ENCODE measurements at places on chromosomes 1 and 21.

DNA sequence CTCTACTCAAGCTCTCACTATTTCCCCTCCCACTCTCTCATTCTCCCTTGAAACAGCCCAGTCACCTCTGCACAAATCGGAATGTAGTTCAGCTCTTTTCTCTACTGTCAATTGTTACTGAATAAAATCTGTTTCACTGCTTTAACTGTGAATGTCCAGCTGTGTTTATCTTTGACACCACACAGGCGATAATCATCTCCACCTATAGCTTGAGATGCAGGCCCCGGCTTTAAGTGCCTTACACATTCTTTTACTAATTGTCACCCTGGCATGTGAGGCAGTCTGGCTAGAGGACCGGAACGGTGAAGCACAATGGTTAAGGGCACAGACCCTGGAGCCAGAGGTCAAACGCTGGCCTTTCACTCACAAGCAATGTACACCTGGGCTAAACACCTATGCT is 122.8 kb upstream of the C8B start:
- DNase-seq, result no peak

DNA sequence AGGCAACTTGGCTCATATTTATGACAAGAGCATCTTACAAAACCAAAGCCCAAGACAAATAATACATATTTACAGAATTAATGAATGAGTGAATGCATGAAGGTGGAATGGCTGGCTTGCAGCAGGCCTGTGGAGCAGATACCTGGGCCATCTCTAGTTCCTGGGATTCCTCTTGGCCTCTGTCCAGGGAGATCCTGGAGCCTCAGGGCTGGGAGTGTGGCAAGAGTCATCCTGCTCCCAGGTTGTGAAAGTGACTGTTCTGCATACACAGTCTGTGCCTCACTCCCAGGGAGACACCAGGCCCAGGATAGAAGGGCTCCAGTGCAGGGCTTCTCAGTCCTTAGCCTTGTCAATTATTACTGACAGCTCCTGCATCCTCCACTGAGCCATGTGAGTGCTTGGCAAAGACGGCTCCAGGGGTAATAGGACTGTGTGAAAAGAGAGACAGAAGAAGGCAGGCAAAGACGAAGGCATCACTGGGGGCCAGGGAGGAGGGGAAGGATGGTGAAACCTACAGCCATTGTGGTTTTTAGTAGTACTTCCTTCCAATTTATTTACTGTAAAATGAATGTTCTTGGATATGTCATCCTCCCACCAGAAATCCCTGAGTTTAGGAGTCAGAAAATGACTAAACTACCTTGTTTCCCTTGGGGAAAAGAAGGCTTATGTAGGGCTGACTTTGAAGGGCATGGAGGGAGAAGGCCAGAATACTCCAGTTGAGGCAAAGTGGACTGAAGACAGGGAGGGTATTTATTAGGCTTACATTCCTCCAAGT is 14.3 kb upstream of the KPRP start:
- DNase-seq, result no peak

GRCh38 chr1:229264487-229264886 is 6.4 kb upstream of the RAB4A start:
- DNase-seq, result no peak

GRCh38 chr21:32276671-32277070 is 2.2 kb downstream of the MIS18A start:
- DNase-seq, result no peak

GRCh38 chr1:32338637-32339145 is 2.7 kb upstream of the MARCKSL1 start:
- no peak for DNase-seq

GRCh38 chr1:84643183-84643582 is 47.1 kb downstream of the SSX2IP start:
- no peak for DNase-seq

- DNase-seq, result no peak
Observed at GRCh38 chr1:202362212-202362611, 13.7 kb downstream of the PPP1R12B start.

DNA sequence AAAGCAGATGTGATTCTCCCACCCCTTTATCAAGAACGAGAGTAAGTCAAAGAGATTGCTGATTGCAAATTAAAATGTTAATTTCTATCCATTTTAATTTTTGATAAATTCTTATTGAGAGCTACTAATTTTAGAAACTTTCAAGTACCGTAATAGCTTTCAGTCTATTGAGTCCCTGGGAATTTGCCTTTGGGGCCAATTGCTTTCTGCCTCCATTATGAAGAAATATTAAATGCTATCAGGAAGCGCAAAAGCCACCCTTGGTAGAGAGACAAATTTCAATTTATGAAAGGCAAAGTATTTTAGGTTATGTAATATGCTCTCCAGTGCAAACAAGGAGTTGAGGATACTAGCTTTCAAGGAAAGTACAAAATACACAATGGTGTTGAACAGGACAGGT is 332.2 kb downstream of the RGS7 start:
- no peak for DNase-seq

DNA sequence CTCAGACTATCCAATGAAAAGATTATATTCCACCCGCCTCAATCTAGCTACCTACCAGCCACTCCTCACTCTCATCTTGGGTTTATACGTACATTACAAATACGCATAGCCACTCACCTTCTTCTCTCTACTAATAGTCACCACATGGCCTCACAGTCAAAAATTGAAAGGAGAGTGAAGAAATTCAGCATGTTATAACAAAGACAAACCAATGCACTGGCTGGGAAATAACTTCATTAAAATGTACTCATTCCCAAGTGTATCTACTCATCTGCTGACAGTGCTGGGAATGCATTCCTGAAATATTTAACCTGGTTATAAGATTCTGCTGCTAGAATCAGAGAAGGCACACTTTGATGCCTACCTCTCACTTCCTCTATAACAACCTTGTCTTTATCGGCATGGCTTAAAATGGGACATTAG is 6.5 kb downstream of the ZNF644 start:
- no peak for DNase-seq

DNA sequence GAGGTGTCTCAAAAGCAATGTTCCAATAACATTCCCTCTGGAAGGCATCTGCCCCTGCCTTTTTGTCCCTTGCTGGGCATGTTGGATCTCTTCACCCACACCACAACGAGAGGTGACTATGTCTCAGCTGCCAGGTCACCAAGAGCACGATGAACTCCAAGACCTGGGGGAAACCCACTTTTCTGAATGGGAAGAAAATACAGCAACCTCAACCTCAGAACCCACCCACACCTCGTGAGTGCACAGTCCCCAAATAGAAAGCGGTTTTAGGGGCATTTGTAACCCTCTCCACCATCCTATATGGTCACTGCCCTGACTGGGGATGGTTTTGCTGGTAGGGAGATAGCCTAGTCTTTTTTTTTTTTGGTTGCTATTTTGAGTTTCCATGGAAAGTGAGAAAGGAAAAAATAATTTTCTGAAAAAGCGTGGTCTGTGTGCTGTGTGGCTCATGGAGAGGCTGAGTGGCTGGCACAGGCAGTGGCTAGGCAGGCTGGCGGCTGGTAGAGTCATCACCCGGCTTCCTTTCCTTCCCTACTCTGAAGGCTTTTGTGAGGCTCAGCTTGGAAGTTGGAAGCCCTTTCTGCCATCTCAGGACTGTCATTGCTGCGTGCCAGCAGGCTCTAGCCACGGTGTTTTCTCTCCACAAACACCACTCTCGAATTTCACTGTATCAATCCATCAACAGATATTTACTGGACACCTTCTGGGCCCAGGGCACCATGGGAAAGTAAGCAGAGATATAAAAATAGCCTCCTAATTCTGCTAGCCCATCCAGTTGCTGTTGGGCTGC is 15.8 kb downstream of the TSPAN2 start:
- DNase-seq, result no peak

GRCh38 chr1:246350745-246351144 is 156.3 kb downstream of the SMYD3 start:
- no peak for DNase-seq

- no peak for DNase-seq
Observed at GRCh38 chr1:233055879-233056641, 105.6 kb downstream of the NTPCR start.

GRCh38 chr1:87240661-87241285 is 87.9 kb upstream of the LMO4 start:
- no peak for DNase-seq

GRCh38 chr1:115850937-115851336 is 10.0 kb upstream of the NHLH2 start:
- no peak for DNase-seq

DNA sequence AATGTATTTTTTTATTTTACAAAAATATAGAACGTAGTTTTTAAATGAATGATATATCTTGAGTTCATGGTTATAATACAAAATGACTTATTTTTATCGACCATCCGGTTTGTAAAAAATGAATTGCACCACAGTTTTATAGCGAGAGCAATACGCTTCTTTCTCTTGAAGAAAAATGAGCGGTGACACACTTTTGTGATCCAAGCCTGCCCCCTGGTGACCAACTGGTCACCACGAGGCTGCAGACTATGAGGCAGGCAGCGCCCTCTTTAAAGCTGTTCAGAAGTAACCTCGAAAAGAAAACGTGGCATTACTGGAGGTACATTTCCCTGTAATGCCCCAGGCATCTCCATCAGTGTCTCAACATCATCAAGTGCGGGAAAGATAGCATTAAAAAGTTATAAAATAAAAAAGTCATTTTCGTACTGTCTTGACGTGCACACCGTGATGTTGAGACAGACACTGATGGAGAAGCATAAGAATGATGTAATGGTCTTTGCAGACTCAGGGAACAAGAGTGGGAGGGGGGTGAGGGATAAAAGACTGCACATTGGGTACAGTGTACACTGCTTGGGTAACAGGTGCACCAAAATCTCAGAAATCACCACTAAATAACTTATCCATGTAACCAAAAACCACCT is 734.2 kb upstream of the ADAMTS5 start:
- peak; percentile 18 for DNase-seq

- DNase-seq, result peak; percentile 98
Observed at GRCh38 chr1:156282479-156283222, at the start of gene SMG5. Gene SMG5, minus strand, starts transcription at chr1:156282825. Its CDS starts 145 bp downstream, at chr1:156282680.

DNA sequence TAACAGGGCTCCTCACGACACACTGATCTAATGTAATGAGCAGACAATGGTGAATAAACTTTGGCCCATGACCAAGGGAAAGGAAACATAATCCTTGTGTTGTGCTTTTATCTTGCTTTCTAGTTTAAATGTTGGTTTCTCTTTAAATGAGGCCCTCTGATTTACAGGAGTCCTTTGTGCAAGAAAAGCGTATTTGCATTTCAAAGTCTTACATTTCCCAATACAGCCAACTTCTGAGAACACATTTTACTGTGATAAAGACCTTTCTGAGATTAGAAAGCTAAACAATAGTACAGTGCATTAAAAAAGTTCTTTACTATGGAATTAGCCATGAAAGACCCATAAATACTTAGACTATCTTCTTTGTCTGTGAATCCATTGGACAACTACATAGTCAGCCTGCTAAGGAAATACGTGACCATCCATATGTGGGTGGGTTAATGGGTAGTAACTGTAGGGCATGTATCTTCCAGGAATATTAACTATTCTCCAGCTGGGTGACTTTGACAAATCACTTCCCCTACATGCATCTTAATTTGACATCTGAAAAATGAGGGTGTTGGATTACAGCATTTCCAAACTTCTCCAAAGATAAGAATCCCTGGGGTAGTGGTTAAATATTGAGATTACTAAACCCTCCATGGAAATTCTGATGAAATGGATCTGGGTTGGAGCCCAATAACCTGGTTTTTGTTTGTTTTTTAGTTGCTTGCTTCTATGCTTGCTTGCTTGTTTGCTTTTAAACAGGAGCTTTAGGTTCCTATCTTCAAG is 50.3 kb upstream of the USP1 start:
- no peak for DNase-seq

- DNase-seq, result no peak
Observed at GRCh38 chr1:77465139-77465538, 183.3 kb downstream of the AK5 start.

DNA sequence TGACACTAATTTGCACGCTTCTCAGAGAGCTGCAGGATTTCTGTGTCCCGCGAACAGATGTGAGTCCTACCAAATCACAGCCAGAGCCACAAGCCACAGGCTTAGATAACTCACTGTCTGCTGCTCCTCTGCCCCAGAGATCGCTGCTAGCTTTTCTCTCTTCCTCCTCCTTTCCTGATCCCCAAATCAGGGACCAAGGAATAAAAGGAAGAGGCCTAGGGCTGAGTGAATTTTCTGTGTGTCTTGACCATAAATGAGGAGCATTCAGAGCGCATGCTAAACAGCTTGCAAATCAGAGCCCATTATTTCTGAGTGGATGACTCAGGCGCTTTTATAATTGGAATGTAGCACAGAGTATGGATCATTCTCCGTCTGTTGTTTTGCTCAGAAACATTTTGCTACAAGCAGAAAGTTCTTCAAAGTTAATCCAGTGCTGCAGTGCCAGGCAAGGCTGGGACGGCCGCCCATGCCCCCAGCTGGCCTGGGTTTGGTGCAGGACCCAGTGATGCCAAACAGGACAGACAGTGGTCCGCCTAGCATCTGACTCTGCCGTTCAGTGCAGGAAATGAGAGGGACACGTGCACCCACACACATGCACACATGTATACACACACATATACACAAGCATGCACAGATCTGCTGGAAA is 38.2 kb downstream of the KCNAB2 start:
- no peak for DNase-seq

- no peak for DNase-seq
Observed at GRCh38 chr1:230909974-230910754, 41.8 kb upstream of the C1orf198 start.

DNA sequence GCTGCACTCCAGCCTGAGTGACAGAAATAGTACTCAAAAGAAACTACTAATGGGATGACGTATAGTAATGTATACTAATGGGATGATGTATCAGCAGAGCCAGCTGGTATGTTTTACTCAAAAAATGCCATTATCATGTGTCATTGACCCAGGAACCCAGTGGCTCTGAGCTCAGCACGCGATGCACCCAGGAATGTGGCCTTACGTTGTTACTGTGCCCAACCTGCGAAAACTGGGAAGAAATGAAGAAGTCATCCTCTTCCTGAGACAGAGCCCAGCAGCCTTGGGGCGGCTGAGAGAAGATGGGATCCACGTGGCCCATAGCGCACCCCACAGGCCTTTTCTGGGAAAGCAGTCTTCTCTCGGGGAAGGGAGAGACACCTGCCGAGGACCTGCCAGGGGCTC is 8.8 kb downstream of the UBE2J2 start:
- no peak for DNase-seq

DNA sequence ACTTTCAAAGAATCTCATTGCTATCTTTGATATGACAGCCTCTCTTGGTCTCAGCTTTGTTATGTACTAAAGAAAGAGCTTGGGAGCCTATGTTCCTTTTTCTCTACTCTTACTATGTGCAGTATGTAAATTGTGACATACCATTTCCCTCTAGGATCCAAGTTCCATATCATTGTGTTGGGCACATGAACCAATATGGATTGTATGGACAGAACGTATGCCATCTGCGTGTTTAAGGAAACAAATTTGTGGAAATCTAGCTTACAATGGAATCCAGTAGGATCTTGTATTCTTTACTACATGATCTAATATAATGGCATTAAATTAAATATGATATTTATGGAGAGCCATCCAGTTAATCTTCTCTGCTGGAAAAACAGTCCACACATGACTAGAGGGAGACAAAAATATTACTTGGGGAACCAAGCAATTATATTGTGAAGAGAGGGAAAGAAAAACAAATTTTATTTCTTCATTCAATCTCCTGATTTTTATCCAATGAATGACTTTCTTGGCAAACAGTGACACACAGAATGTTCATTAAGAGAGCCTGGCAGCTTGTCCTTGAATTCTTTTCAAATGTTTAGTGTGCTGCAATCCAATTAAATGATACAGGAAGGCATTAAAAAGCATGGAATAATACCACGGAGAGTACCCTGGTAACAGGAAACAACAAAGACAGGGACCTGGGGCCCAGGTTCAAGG is 106.5 kb upstream of the DAB1 start:
- DNase-seq, result no peak

Data from ascending aorta (tissue), 2 donors.